Left ventricle myocardium inferior (tissue), 1 donor: ENCODE measurements at places on chromosomes 2 and 18.

DNA sequence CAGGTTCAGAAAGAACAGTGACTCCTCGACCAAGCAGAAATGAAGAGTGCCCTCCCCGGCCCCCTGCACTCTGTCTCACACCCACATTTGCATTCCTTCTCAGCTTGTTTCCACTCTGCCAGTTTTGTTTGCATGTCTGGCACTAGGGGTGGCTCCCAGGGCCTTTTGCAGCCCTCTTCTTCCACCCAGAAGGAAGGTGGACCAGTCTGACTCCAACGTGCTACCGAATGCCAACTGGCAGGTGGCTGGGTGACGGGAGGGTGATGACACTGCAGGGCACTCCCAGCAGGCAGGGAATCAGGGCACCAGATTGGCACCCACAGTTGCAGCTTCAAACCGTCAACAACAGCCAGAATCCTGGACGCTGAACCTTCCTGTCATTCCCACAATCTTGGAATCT, 371.1 kb downstream of the TXNL1 start:
- DNase-seq = peak; percentile 26
- no peaks in the 10 kb centered on the region for H3K36me3 ChIP-seq
- H3K27me3 ChIP-seq = no peaks in the 10 kb centered on the region
- no peaks in the 10 kb centered on the region for H3K4me1 ChIP-seq

GRCh38 chr18:12968619-12969018, 20.8 kb downstream of the SEH1L start:
- no peak overlapping the region for H3K4me3 ChIP-seq
- DNase-seq = no peak
- no peak overlapping the region for H3K27ac ChIP-seq
- no peaks in the 10 kb centered on the region for H3K4me1 ChIP-seq
- H3K27me3 ChIP-seq = no peaks in the 10 kb centered on the region
- H3K36me3 ChIP-seq = peaks cover 56% of the 10 kb centered on the region

GRCh38 chr18:3486512-3486911, 36.5 kb downstream of the TGIF1 start:
- no peak overlapping the region for H3K4me3 ChIP-seq
- DNase-seq = no peak
- no peaks in the 10 kb centered on the region for H3K4me1 ChIP-seq
- H3K27ac ChIP-seq = no peak overlapping the region
- H3K36me3 ChIP-seq = no peaks in the 10 kb centered on the region

DNA sequence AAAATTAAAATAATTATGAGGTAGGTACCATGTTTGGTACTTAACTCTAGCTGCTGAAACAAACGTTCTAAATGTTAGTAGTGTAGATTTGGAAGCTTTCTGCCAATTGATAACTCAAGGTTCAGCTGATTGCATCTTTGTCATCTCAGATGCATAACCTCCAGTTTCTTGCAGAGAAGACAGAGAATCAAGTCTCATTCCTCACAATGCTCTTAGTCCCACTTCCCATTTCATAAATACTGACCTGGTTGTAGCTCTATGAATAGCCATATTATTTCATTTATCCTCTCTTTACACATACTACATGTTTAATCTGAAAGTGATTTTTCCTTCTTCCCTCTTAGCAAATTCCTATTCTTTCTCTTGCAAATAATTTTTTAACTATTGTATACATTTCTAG, 178.5 kb upstream of the SETBP1 start:
- DNase-seq = no peak
- no peaks in the 10 kb centered on the region for H3K36me3 ChIP-seq
- no peak overlapping the region for H3K27ac ChIP-seq
- no peaks in the 10 kb centered on the region for H3K4me1 ChIP-seq
- H3K4me3 ChIP-seq = no peak overlapping the region

DNA sequence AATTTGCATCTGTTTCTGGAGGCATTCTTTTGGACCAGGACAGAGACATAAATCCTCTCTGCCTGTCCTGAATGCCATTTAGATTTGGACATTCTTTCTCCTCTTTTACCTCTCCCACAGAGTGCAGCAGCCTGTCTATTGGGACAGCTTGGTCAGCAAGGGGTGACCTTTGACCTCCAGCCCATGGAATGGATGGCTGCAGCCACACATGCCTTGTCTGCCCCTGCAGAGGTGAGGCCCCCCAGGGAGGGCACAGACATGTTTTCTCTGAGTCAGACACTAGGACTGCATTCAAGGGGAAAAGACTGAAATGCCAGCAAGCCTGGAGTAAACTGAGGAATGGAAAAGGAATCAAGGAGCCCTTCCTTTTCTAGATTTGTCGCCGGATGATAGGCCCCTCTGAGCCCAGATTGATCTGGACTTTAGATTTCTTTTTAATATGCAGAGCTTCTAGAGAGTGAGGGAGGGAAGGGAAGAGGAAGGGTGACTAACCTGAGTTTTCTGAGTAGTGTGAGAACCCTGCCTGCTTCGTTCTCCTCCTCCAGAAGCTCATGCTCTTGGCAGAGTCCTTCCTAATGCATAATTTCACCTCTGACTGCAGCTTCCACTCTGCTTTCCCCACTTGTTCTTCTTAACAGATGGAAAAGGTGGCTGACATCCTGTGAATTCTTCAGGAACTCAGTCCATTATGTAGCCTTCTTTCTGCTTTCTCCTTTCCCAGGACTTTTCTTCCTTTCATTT, 16.1 kb upstream of the TTLL4 start:
- DNase-seq = no peak
- peaks cover 78% of the 10 kb centered on the region for H3K36me3 ChIP-seq
- peaks cover 4% of the 10 kb centered on the region for H3K4me1 ChIP-seq
- H3K27ac ChIP-seq = no peak overlapping the region

DNA sequence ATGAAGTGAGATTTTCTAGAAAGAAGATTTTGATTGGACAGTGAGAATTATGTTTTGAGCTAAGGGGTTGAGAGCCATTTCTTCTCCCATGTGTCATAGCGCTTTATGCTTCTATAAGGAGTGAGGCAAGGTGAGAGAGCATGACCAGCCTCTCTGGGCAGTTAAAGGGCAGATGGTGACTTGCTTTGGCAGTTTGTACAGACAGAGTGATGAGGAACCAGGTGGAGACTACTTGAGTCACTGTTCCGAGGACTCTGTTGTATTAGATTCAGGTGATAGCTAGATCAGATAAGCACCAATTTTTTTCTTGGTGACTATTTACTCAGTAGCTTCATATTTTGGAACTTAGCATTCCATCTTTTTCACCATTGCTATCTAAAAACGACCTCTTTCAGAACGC, 4.5 kb downstream of the CRIM1 start:
- DNase-seq = no peak
- H3K36me3 ChIP-seq = no peaks in the 10 kb centered on the region

- H3K4me3 ChIP-seq = no peak overlapping the region
- peaks cover 78% of the 10 kb centered on the region for H3K36me3 ChIP-seq
- peaks cover 20% of the 10 kb centered on the region for H3K4me1 ChIP-seq
- no peak overlapping the region for H3K27ac ChIP-seq
Observed at GRCh38 chr18:2917259-2918047, 70.6 kb downstream of the EMILIN2 start.

DNA sequence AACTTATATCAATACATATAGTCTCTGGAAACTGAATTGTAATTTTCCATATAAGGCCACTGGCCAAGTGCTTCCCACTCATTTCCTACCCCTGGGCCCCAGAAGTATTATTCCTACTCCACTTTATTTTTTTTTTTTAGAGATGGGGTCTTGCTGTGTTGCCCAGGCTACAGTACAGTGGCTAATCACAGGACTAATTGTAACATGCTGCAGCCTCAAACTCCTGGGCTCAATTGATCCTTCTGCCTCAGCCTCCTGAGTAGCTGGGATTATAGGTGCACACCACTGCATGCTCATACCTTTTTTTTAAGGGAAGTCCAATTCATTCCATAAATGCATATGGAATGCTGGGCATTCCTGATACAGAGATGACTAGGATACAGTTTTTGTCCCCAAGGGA, 6.4 kb upstream of the CNNM4 start:
- no peak overlapping the region for H3K4me3 ChIP-seq
- H3K4me1 ChIP-seq = no peaks in the 10 kb centered on the region
- H3K27me3 ChIP-seq = no peaks in the 10 kb centered on the region
- no peak overlapping the region for H3K27ac ChIP-seq
- DNase-seq = no peak

- peaks cover 10% of the 10 kb centered on the region for H3K4me1 ChIP-seq
- no peak overlapping the region for H3K27ac ChIP-seq
- no peaks in the 10 kb centered on the region for H3K36me3 ChIP-seq
- H3K4me3 ChIP-seq = no peak overlapping the region
Observed at GRCh38 chr18:76689646-76690264, 132.6 kb upstream of the ZNF236 start.

DNA sequence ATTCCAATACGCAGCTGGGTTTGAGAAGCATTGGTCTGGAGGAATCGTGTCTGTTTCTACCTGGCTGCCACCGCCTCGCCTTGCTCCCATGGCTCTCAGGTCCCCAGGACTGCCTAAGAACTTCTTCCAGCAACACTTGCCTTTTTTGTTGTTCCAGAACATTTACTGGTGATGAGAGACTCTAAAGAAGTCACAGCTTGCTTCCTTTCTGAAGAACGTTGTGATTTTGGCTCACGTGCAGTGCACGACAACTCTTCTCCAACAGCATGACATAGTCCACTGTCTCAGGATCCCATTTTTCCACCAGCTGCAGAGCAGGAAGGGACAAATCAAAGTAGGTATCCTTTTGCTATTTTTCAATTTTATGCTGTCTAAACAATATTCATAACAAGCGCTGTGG, 940.9 kb downstream of the SLC4A3 start:
- no peak overlapping the region for H3K4me3 ChIP-seq
- DNase-seq = no peak
- no peaks in the 10 kb centered on the region for H3K27me3 ChIP-seq
- H3K4me1 ChIP-seq = no peaks in the 10 kb centered on the region
- no peaks in the 10 kb centered on the region for H3K36me3 ChIP-seq
- no peak overlapping the region for H3K27ac ChIP-seq

- H3K4me1 ChIP-seq = no peaks in the 10 kb centered on the region
- DNase-seq = no peak
- no peak overlapping the region for H3K27ac ChIP-seq
- no peaks in the 10 kb centered on the region for H3K36me3 ChIP-seq
Observed at GRCh38 chr2:36805635-36806224, 109.2 kb downstream of the VIT start.

DNA sequence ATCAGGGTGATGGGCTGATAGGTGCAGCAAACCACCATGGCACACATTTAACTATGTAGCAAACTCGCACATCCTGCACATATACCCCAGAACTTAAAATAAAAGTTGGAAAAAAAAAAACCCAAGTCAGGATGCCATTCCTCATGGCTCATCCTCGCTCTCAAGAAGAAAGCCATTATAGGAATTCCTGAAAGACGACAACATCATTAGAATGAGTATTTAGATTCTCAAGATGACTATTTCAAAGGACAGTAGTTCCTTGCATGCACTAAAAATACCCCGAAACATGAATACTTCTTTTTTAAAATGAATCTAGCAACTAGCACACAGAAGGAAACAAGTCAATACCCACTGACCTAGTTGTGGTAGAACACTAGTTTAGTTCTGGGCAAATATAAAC, 285.8 kb upstream of the REV1 start:
- H3K4me1 ChIP-seq = no peaks in the 10 kb centered on the region
- no peak overlapping the region for H3K27ac ChIP-seq
- no peak overlapping the region for H3K4me3 ChIP-seq
- no peaks in the 10 kb centered on the region for H3K27me3 ChIP-seq
- no peaks in the 10 kb centered on the region for H3K36me3 ChIP-seq

DNA sequence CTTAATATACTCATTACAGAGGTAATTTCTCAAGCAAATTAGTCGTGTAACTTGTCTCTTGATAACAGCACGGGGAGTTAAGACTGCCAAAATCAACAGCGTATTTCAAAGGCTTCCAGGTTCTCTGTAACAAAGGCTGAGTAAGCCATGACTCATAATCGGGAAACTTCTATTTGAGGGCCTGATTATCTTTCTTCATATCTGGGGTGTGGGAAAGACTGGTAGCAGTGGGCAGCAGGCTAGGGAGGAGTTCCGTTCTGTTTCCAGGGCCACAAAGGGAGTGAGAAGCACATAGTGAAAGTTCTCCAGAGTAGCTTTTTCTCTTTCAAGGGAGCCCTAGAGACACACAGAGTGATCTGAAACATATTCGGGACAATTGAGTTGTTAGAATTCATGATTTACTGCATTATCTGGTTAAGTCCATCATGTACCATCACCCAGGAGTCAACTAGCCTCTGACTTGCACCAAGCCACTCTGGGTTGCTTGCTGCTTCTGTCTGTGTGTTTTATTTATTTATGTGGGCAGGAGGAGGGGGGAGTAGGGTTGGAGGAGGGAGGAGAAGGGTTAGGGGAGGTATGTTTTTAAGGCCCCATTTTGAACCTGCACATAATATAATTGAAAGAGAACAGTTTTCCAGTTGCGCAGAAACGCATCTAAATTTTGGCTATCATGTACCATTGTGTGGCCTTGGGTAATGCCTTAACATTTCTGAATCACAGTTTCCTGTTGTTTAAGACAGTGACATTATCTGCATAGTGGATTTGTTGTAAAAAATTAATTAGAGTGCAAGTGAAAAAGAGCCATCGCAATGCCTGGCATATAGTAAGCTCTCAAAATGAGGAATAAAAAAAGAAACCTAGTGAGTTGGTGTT, 80.5 kb upstream of the ITPRID2 start:
- H3K4me3 ChIP-seq = peak overlapping the region; percentile 12
- no peak for DNase-seq
- peaks cover 27% of the 10 kb centered on the region for H3K4me1 ChIP-seq
- peak overlapping the region; percentile 68 for H3K27ac ChIP-seq
- H3K36me3 ChIP-seq = no peaks in the 10 kb centered on the region

DNA sequence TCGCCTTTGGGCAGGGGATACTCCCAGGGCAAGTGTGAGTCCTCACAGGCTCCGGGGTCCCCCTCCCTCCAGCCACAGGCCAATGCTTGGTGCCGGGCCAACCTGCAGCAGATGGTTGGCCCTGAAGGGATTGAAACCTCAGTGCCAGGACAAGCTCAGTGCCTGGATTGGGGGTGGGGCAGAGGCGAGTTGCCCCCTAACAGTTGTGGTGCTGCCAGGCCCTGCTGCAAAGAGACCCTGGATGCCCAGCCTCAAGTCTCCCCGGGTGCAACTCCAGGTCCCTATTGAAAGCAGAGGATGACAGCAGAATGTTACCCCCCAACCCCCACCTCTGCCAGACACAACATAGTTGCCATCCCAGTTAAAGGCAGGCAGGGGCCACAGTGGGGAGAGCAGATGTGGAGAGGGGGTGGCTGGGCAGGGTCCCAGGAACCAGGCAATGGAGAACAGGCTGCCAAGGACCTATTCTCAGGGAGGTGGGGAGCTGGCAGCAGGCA, 9.5 kb upstream of the RNF103 start:
- no peak overlapping the region for H3K4me3 ChIP-seq
- no peaks in the 10 kb centered on the region for H3K36me3 ChIP-seq
- H3K27ac ChIP-seq = peak overlapping the region; percentile 29
- DNase-seq = peak; percentile 22
- peaks cover 22% of the 10 kb centered on the region for H3K4me1 ChIP-seq

DNA sequence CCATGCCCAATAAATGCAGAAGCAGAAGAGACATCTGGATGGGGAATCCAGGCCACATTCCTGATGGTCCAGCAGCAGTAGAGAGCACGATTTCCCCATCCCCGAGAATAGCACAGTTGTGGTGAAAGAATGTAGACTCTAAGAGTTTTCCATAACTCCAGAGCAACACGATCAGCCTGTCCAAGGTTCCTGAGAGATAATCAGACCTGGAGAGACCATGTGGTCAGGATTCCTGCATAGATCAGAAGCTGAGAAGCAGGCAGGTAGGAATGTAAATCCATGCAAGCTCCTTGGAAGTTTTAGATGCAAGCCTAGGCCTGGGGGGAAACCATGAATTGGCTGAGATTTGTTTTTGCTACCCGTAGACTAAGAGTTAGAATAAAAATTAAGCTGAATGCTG, 34.2 kb upstream of the PTPRM start:
- H3K27me3 ChIP-seq = no peaks in the 10 kb centered on the region
- no peak for DNase-seq
- peaks cover 7% of the 10 kb centered on the region for H3K4me1 ChIP-seq
- no peak overlapping the region for H3K27ac ChIP-seq
